ENCODE measurements at places on chromosomes 6 and 20. TPM values are rescaled to one million over a fixed set of nuclear protein-coding genes. Genes with fewer than 3 reads are reported as not detected.

The IRF4 gene
- total RNA-seq: not detected

The BANF2 gene
- not detected for total RNA-seq

The MACROD2 gene
- 28.1 TPM for total RNA-seq

The CALHM6 gene
- total RNA-seq: 1.4 TPM

The MOXD1 gene
- total RNA-seq: 13.2 TPM

The FOXA2 gene
- total RNA-seq: 1.1 TPM

The PLEKHG1 gene
- total RNA-seq: 9.7 TPM

The DZANK1 gene
- 1.0 TPM for total RNA-seq

The HUS1B gene
- total RNA-seq: 0.71 TPM

The C6orf15 gene
- total RNA-seq: not detected

The PI3 gene
- total RNA-seq: 52.0 TPM

The SIM1 gene
- total RNA-seq: not detected

The FAM83C gene
- not detected for total RNA-seq

- no peaks in the 10 kb centered on the region for H3K27me3 ChIP-seq
- no peaks in the 10 kb centered on the region for H3K36me3 ChIP-seq
- peaks cover 7% of the 10 kb centered on the region for H3K4me1 ChIP-seq
- no peak overlapping the region for H3K4me3 ChIP-seq
- DNase-seq: peak; percentile 52
- H3K27ac ChIP-seq: no peak overlapping the region
Measured at GRCh38 chr6:16184129-16184528, 54.3 kb upstream of the GMPR start.

- no peaks in the 10 kb centered on the region for H3K27me3 ChIP-seq
- H3K4me3 ChIP-seq: no peak overlapping the region
- peaks cover 3% of the 10 kb centered on the region for H3K4me1 ChIP-seq
- no peak for DNase-seq
- no peaks in the 10 kb centered on the region for H3K36me3 ChIP-seq
Measured at GRCh38 chr20:44362466-44362940, 7.0 kb downstream of the HNF4A start.

DNA sequence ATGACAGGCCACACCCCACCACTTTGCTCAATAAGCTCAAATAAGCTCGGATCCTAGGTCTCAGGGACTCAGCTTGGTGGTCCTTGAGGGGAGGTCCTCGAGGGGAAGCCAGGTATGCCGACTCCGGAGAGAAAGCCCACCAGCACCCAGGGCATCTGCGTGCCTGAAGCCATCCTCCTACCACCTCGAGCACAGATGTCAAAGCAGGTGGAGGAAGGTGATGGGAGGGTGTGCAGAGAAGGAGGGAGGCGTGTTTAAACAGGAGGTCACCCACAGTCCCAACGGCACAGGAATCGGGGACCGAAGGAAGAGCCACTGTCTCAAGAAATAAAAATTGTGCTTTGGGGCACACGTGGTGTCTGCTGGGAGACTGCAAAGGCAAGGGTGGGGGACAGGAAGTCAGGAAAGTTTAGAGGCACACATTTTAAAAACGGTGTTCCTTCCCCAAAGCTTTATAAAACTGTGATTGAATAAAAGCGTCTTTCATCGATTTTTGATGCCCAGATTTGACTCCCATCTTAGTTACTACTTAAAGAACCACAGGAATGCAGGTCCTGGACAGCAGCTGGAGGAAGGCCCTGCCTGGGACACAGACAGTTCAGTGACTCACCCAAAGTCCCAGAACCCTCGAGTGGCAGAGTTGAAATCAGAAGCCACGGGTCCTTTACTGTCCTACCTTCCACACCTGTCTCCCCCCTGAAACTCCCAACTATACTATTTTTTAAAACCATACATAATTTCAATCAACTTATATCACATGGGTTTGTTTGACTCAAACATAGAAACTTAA is 221.0 kb upstream of the PDE10A start:
- no peak overlapping the region for H3K27ac ChIP-seq
- H3K4me3 ChIP-seq: no peak overlapping the region
- peak; percentile 17 for DNase-seq
- H3K4me1 ChIP-seq: peaks cover 18% of the 10 kb centered on the region

DNA sequence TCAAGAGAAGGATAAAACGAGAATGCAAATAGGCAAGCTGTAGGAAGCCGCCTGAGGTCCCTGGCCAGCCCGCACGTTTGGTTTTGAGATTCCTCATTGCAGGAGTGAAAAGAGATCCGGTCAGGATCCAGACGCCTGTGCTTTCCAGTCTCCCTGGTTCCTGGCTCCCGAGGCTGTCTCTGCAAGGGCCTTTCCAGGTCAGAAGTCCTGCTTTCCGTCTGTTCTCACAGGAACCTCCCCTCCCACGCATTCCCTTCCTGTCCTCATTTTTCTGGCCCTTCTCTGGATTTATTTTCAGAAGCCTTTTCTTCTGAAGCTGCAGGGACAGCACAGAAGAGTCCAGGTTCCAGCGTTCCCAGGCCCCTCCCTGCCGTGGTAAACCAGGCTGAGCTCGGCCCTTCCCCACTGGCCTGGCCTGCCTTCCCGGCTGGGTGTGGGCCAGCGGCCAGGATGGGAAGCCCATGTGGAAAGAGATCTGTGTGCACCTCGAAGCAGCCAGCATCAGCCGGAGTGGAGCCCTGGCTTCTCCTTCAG is 54.0 kb downstream of the TMEM242 start:
- H3K27me3 ChIP-seq: peaks cover 14% of the 10 kb centered on the region
- no peak for DNase-seq
- H3K4me3 ChIP-seq: no peak overlapping the region

- H3K4me3 ChIP-seq: no peak overlapping the region
- no peaks in the 10 kb centered on the region for H3K27me3 ChIP-seq
- no peak for DNase-seq
- no peak overlapping the region for H3K27ac ChIP-seq
Measured at GRCh38 chr6:2026133-2026532, 219.3 kb downstream of the GMDS start.

GRCh38 chr6:6390849-6391602 is 70.6 kb upstream of the F13A1 start:
- H3K4me1 ChIP-seq: no peaks in the 10 kb centered on the region
- no peak overlapping the region for H3K27ac ChIP-seq
- H3K27me3 ChIP-seq: peaks cover 12% of the 10 kb centered on the region
- no peak overlapping the region for H3K4me3 ChIP-seq
- H3K36me3 ChIP-seq: no peaks in the 10 kb centered on the region

- H3K27me3 ChIP-seq: no peaks in the 10 kb centered on the region
- no peak for DNase-seq
- H3K4me1 ChIP-seq: peaks cover 36% of the 10 kb centered on the region
Measured at GRCh38 chr6:80607811-80608391, 501.4 kb downstream of the BCKDHB start.

DNA sequence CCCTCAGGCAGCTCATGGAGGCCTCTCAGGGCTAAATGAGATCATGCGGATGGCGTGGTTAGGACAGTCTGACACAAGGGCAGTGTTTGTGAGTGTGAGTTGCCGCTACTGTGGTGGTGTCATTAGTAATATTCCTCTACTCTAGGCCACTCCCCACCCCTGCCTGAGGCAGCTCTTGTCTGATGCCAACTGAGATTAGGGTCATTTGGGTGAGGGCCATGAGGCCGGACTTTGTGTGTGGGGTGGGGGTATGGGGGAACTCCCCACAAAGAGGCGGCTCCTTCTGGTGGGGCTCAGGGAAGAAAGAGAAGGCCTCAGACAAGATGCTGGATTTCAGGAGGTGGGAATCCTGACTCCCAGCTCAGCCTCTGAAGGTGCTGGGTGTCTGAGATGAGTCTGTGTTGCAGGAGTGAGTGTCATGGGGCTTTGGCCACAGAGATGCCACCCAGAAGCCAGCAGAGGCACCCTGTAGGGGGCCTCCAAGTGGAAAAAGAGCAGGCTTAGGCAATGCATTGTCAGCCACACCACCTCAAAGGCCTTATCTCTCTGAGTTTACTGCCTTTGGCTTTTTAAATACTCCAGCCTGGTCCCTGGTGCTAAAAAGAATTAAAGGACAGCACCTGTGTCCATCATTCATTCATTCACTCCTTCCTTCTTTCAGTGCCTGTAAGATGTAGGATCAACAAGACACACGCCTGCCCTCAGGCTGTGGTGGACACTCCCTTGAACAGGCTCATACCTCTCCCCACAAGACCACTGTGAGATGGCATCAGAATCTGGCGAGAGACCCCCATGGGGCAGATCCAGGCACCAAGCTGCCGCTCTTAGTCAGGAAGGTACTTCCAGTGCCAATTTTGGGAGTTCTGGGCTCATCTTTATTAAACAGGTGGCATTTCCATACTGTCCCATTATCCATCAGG is 175.2 kb downstream of the MRPL14 start:
- H3K4me1 ChIP-seq: peaks cover 32% of the 10 kb centered on the region
- H3K27me3 ChIP-seq: no peaks in the 10 kb centered on the region
- peak overlapping the region; percentile 11 for H3K27ac ChIP-seq
- H3K36me3 ChIP-seq: no peaks in the 10 kb centered on the region
- DNase-seq: no peak
- no peak overlapping the region for H3K4me3 ChIP-seq

DNA sequence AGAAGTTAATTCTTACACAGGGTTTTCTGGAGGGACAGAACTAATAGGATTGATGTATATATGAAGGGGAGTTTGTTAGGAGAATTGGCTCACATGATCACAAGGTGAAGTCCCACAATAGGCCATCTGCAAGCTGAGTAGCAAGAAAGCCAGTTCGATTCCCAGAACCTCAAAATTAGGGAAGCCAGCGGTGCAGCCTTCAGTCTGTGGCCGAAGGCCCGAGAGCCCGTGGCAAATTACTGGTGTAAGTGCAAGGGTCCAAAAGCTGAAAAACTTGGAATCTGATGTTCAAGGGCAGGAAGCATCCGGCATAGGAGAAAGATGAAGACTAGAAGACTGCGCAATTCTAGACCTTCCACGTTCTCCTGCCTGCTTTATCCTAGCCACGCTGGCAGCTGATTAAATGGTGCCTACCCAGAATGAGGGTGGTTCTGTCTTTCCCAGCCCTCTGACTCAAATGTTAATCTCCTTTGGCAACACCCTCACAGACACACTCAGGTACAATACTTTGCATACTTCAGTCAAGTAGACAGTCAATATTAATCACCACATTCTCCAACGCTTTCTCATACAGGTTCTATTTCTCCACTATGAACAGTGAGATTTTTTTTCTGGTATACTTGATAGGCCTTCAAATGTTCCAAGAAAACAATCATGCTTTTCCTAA is 357.0 kb downstream of the LAMA2 start:
- no peak for DNase-seq
- H3K4me1 ChIP-seq: no peaks in the 10 kb centered on the region
- no peak overlapping the region for H3K27ac ChIP-seq
- H3K27me3 ChIP-seq: no peaks in the 10 kb centered on the region
- no peak overlapping the region for H3K4me3 ChIP-seq

GRCh38 chr20:23869520-23869919 is 10.0 kb downstream of the CST5 start:
- no peak overlapping the region for H3K4me3 ChIP-seq
- H3K27me3 ChIP-seq: peaks cover 25% of the 10 kb centered on the region
- H3K36me3 ChIP-seq: no peaks in the 10 kb centered on the region

DNA sequence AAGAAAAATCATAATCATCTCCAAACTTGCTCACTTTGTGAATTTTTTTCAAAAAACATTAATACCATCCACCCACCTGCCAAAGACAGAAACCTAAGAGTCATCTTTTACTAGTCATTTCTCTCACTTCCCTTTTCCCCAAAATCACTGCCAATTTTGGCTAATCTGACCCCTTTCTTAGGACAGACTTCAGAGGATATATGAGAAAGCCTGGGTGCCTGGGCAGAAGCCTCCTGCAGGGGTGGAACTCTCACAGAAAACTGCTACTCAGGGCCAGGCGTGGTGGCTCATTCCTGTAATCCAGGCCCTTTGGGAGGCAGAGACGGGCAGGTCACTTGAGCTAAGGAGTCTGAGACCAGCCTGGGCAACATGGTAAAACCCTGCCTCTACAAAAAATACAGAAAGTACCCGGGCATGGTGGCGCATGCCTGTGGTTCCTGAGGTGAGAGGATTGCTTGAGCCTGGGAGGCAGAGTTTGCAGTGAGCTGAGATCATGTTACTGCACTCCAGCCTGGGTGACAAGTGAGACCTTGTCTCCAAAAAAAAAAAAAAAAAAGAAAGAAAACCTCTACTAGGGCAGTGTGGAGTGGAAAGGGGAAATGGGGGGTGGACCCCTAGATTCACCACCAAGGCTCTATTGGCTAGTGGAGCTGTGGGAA is 3.8 kb downstream of the DEK start:
- no peak overlapping the region for H3K27ac ChIP-seq
- H3K4me3 ChIP-seq: peak overlapping the region; percentile 79
- DNase-seq: peak; percentile 51
- H3K36me3 ChIP-seq: peaks cover 67% of the 10 kb centered on the region
- no peaks in the 10 kb centered on the region for H3K27me3 ChIP-seq

- peak; percentile 86 for DNase-seq
- H3K36me3 ChIP-seq: peaks cover 8% of the 10 kb centered on the region
- no peaks in the 10 kb centered on the region for H3K27me3 ChIP-seq
- H3K4me3 ChIP-seq: peak overlapping the region; percentile 19
- peaks cover 31% of the 10 kb centered on the region for H3K4me1 ChIP-seq
Measured at GRCh38 chr6:4358414-4359107, 223.2 kb upstream of the ECI2 start.

DNA sequence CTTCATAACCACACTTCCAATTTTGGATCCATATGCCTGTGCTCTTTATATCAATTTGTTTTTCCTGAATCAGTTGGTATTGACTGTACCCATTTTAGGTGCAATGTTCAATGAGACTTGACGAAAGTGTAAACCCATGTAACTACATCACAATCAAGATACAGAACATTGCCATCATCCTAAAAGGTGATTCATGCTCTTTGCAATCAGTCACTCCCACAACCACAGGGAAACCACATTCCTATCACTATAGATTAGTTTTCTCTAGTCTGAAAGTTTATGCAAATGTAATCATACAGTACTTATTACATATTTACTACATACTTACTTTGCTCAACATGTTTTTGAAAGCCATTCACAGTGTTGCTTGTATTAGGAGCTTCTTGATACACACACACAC is 167.4 kb downstream of the ADGRG6 start:
- no peak for DNase-seq
- no peaks in the 10 kb centered on the region for H3K4me1 ChIP-seq
- no peaks in the 10 kb centered on the region for H3K36me3 ChIP-seq
- H3K27ac ChIP-seq: no peak overlapping the region

- peaks cover 28% of the 10 kb centered on the region for H3K27me3 ChIP-seq
- no peak overlapping the region for H3K27ac ChIP-seq
- no peaks in the 10 kb centered on the region for H3K36me3 ChIP-seq
- no peak overlapping the region for H3K4me3 ChIP-seq
- H3K4me1 ChIP-seq: no peaks in the 10 kb centered on the region
- no peak for DNase-seq
Measured at GRCh38 chr6:91031581-91031980, 444.7 kb upstream of the MAP3K7 start.

GRCh38 chr6:43945768-43946080 is 175.7 kb downstream of the VEGFA start:
- no peaks in the 10 kb centered on the region for H3K36me3 ChIP-seq
- no peak overlapping the region for H3K4me3 ChIP-seq
- H3K27ac ChIP-seq: no peak overlapping the region
- H3K27me3 ChIP-seq: no peaks in the 10 kb centered on the region
- no peak for DNase-seq

All from Calu3 (cell line).